ENCODE measurements at places on chromosomes 1 and 21.
A peak's percentile ranks its signal among the peaks of the same experiment; 100 is the strongest.

- no peak for ATAC-seq
Measured at GRCh38 chr1:158046715-158047510, 53.5 kb downstream of the KIRREL1 start.

DNA sequence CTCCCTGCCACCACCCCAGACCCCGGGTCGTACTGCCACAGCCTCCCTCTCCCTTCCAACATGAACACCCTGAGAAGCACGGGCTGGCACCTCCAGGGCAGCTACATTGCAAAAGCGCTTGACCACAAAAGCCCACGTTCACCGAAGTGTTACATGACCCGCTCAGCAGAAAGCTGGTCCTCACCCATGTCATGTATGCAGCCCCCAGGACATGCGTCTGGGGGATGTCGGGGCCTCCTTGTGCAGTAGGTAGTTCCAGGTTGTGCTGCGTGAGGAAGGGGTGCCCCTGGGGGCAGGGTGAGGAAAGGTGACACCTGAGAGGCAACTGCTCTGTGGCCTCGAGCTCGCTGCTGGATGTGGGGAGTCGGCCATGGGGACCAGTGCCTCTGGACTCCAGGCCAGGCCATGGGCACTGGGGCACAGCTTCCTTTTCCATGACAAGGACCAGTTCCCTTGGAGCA lies 102.0 kb upstream of the C1orf174 start:
- no peak for ATAC-seq

- ATAC-seq, result no peak
Measured at GRCh38 chr1:178047403-178048093, 46.4 kb upstream of the RASAL2 start.

DNA sequence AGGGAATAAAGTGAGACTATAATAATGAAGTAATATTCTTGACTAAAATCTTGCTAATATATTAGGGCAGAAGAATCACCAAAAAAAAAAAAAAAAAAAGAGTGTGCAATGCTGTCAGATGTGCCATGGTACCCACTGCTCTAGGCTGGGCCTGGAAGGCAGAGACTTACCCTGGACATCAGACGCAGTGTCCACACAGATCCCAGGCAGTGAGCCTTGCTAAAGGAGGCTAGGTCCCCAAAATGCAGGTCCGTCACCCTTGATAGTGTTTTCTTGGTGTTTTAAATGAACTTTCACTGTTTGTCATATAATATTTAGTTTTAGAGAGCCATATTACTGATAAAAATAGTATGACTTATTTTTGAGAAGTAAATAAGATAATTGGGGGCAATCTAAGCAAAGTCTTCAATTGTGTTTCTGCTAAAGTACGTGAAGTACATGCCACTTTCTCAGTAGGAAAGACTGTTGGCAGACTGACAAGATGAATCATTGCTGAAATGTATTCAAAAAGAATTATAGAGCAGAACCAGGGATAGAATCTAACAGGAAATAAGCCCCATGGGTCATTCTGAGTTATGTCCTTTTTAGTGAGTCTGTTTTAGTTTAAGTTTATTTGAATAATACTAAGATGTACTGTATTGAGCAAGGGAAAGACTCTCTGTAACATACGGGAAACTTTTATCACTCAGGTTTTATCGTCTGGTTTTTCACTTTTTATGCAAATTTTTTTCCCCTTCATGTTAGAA lies 74.6 kb upstream of the PDC start:
- ATAC-seq, result no peak

DNA sequence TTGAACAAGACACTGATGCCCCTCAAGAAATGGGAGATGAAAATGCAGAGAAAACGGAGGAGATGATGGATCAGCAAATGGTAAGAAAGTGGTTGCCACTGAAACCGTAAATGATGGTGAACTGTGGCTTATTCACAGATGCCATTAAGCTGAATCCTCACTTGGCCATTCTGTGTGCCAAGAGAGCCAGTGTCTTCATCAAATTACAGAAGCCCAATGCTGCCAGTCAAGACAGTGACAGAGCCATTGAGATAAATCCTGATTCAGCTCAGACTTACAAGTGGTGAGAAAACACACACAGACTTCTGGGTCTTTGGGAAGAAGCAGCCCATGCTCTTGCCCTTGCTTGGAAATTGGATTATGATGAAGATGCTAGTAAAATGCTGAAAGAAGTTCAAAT lies 52.5 kb downstream of the NBPF6 start:
- no peak for ATAC-seq

DNA sequence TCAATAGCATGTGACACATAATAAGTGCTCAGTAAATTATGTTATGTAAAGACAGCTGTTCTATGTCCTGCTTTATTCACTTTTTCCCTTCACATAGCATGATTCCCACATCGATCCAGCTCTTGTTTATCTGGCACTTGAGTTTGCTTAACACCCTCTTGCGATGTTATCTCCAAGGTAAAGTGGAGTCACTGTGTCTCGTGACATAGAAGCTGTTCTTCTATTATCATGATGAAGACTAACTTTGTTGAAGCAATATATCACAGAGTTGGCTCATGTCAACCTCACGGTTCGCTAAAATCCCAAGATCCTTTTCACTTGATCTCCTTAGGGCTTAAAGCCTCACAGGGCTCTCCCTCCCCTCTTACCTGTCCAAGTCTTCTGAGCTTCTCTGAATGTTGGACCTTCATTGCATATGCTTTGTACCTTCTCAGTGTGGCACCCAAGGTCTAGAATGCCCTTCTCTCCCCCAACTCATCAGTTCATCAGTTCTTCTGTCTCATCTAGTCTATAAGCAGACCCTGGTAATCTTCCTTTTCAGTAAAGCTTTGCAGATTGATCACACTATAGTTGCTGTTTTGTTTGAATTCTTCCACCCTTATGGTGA lies 38.0 kb downstream of the PLXNA2 start:
- no peak for ATAC-seq

GRCh38 chr1:155218854-155219591 lies 10.5 kb downstream of the MTX1 start:
- ATAC-seq, result peak; percentile 60

- ATAC-seq, result peak; percentile 42
Measured at GRCh38 chr1:3668585-3669300, 16.4 kb downstream of the TP73 start.

DNA sequence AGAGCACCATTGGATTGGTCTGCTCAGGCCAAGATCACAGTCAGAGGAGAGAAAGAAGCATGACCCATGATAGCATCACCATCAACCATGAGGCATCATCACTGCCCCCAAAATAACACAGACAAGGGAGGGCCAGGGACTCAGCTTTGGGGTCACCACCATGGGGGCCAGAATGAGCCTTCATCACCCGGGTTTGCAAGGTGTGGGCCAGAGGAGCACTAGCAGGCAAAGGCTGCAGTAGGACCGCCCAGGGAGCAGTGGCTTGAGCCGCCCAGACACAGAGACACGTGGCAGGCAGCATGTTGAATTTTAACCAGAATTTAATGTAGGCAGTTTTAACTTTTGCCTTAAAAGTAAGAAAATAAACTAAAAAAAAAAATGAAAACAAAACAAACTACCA lies 53.7 kb upstream of the TMPRSS2 start:
- no peak for ATAC-seq

DNA sequence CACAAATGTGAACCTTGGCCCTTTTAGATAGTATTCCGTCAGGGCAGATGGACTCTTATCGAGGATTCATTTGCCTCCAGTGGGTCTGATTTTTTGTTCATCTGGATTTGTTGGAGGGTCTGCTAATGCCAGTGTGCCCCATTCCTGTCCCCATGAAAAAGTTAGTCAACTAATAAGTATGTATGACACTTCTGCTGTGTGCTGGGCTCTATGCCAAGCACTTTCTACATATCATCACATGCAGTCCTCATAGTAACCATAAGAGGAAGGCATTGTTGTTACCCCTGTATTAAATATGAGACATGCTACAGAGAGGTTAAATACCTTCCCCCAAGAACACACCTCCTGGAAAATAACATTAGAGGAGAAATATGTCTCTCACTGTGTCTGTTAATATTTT lies 46.6 kb upstream of the MAB21L3 start:
- ATAC-seq, result no peak

GRCh38 chr1:156284757-156285156 lies 632 bp downstream of the TMEM79 start:
- no peak for ATAC-seq

DNA sequence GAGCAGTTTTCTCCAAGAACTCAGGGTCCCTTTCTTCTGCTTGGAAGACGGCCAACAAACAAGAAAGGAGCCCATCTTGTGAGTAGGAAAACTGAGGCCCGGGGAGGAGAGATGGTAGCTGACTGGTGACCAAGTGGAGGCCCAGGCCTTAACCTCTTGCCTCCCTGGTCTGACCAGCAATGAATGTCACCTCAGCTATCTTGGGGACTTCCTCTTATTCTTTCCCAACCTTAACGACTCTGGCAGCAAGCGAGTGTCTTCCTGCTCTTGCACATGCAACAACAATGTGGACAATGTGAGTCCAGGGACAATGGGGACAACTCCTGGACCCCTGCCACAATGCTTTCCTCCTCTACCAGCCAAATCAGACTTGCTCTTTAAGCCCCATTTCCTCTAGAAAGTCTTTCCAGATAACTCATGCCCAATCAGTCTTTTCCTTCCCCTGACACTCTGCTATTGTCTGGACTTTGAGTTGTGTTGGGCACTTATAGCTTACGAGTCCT lies 12.6 kb downstream of the HSPG2 start:
- no peak for ATAC-seq

DNA sequence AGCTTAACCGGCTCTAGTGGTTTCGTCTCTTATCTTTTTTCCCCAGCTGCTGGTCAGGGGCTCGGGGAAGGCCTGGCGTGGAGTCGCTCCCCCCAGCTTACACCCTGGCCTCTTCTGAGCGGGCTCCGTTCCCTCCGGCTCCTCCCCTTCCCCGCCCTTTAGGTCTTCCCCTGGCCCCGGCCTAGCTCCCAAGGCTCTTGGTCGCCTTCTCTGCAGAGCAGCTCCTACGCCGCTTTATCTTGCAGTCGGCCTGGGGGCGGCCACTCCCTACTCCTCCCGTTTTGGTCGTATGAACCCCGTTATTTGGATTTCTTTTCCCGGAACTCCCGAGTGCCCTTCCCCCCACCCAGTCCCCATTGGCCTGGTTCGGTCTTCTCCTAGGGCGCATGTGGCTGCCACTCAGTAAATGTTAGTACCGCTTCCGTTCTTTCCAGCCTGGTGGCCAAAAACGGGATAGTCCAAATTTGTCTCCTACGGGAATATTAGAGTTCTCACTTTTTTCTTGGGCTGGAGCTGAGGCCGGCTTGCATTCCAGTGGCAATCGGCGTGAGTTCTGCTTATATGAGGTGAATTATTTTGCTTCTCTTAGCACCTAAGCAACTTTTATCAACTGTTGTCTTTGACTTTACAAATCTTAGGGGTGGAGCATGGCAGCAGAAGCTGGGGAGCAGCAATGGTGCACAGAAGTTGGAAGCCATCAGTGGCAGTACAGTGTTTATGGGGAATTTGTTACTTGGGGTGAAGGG lies 467 bp downstream of the THRAP3 start:
- peak; percentile 81 for ATAC-seq

- ATAC-seq, result peak; percentile 40
Measured at GRCh38 chr1:100622966-100623762, 85.2 kb downstream of the GPR88 start.

- ATAC-seq, result no peak
Measured at GRCh38 chr21:36813052-36813451, 114.1 kb downstream of the SIM2 start.

GRCh38 chr1:202122639-202123335 lies at the start of gene GPR37L1:
Gene GPR37L1 (plus strand): TSS chr1:202122917. CDS start chr1:202122964, 47 bp downstream.
- ATAC-seq, result peak; percentile 74

DNA sequence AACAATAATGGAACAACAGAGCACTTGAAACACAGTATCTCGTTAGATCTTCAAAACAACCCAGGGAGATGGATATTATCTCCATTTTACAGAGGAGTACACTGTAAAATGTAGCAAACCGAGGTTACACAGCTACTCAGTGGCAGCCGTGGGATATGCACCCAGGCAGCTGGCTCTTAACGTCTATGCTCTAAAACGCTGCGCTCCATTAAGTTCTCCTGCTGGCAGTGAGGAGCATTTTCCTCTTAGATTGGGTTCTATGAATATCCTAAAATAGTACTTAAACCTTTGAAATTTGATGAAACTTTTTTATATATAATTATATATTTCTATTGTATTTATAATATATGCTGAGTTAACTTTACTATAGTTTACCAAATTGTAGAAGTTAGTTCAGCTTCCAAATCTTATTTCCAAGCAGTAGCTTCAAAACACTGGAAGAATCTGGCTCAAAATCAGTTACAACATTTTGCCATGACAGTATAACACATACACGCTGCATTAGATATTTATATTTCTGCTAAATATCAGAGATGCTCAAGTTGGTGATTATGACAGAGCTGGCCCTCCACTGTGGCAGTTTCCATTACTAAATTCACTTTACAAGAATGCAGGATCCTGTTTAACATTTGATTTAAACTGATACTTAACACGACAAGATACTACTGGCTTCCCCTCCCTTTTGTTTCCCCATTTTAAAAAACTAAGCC lies 49.5 kb downstream of the TGFBR3 start:
- no peak for ATAC-seq

DNA sequence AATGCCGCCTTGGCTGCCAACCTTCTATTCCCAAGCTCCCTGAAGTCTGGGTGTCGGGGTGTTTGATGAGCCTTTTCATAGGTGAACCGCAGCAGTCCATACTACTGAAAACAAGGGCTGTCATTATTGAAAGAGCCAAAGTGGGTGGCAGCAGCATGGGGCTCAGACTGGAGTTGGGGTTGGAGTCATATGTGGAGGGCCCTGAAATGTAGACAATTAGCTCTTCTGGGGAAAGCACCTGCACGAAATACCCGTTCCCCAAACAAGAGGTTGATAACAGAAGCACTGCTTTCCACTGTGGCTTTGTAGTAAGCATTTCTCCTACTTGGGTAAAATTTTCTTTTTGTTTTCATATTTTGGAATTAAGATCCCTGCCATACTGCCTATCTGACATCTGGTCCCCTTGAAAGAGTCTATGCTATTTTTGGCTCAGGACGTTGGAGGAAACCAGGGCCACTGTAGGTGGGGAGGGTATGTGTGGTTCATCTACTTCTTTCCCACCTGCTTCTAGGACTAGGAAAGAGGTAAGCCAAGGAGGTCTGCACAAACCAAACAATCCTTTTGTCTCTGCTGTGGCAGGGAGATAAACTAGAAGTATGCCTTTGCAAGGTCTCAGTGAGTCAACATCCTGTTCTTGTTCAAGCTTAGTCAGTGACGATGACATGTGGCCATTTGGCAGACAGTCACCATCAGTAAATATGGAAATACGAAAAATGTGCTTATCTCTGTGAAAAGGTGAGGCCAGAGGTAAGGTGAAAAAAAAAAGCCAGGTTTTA lies 197.0 kb upstream of the UBE2U start:
- ATAC-seq, result peak; percentile 58

DNA sequence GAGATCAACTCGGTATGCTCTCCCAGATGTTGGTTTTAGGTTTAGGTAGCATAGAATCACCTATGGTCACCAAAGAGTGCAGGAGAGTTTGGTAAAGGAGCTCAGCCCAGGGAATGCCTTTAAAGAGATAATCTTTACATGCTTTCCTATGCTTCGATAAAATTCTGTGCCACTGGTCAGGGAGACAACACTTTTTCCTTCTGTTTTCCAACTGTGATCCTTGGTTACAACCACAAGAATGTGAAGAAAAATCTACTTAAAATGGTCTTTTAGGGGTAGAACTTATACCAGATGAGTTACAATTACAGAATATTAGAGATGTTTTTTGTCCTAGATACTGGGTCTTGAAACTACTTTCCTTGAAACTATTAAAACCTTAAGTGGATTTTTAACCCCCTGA lies 895.6 kb downstream of the TTLL7 start:
- ATAC-seq, result no peak

- no peak for ATAC-seq
Measured at GRCh38 chr1:27447883-27448282, 42.1 kb downstream of the WASF2 start.
